ENCODE measurements at places on chromosomes 5 and 9. TPM values are rescaled to one million over a fixed set of nuclear protein-coding genes. Genes with fewer than 3 reads are reported as not detected.

DNA sequence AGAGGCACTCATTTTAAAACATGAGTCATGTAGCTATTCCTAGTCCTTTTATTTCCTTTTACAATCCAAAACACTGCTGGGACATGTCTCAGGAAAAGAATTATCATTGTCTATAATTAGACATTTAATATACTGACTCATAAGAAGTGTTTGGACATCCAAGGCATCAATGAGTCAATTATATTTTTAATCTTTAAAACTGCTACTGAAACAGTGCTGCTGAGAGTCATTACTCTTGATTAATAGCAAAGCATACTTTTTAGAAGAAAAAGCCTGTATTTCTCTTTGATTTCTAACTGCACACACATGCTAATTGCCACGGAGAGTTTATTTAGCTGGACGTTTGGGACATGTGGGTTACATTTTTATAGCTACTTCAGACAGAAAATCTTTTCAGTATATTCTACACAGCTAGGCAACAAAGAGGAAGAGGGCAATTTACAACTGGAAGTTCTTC lies 1249.0 kb upstream of the CDH18 start:
- H3K4me3 ChIP-seq: no peak overlapping the region
- H3K4me1 ChIP-seq: no peaks in the 10 kb centered on the region
- no peaks in the 10 kb centered on the region for H3K36me3 ChIP-seq
- H3K27ac ChIP-seq: no peak overlapping the region
- DNase-seq: no peak

DNA sequence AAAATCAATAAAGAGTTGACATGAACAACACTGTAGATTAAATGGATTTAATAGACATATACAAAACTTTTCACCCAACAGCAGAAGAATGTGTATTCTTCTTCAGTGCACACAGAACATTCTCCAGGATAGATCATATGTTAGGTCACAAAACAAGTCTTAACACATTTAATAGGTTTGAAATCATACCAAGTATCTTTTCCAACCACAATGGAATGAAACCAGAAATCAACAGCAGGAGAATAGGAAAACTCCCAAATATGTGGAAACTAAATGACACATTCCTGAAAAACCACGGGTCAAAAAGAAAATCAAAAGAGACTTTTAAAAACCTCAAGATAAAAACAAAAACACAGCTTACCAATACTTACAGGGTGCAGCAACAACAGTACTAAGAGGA lies 790.1 kb upstream of the ZNF608 start:
- DNase-seq: no peak
- H3K4me1 ChIP-seq: no peaks in the 10 kb centered on the region
- no peaks in the 10 kb centered on the region for H3K36me3 ChIP-seq
- no peak overlapping the region for H3K4me3 ChIP-seq

ZNF782 gene
- total RNA-seq: 4.5 TPM

WDR31 gene
- 3.0 TPM for total RNA-seq

DNA sequence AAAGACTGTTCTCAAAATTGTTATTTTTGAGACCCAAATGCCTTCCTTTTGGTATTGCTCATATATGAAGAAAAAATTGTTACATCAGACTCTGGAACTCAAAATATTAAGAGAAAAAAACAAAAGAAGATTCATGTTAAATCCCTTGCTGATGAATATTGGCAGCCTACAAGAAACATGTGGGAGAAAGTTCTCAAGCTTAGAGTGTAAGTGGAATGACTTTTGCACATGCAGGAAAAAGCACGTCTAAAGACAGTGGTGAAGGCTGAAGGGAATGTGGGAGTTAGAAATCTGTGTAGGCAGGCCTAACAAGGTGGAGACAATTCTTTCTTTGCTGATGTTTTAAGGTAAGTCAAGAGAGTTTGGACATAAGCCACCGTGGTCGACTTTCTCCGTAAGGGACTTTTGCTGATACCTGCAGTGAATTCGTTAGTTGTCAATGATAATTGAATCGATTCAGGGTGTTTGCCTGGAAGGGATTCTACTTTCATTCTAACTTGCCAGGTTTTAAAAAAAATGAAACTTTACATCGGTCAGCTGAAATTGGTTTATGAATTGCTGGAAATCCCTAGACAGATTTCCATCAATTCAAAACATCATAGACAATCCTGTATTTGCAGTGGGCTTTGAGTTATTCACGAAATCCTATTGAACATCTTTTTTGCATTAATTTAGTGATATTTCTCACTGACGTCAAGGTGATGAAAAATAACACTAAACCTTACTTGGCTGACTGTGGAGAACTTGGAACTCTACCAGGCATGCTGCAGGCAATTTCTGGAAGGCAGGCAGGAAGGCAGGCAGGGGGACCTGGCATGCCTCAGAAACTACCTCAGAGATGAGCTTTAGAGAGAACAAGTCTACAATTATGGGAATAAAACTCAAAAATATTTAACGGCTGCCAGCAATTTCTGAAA lies 359.1 kb upstream of the ADAMTSL1 start:
- H3K27me3 ChIP-seq: no peaks in the 10 kb centered on the region
- no peak overlapping the region for H3K27ac ChIP-seq
- no peaks in the 10 kb centered on the region for H3K36me3 ChIP-seq
- H3K4me1 ChIP-seq: no peaks in the 10 kb centered on the region
- no peak overlapping the region for H3K4me3 ChIP-seq
- no peak for DNase-seq
